Cortex of kidney (tissue), 1 donor: ENCODE measurements at places on chromosomes 2 and 18.

GRCh38 chr18:38551881-38552280 lies 986.3 kb upstream of the CELF4 start:
- DNase-seq, result no peak

GRCh38 chr2:98709535-98709934 lies 21.4 kb downstream of the MGAT4A start:
- DNase-seq, result no peak

- no peak for DNase-seq
Measured at GRCh38 chr2:165456027-165456426, 13.5 kb upstream of the CSRNP3 start.

DNA sequence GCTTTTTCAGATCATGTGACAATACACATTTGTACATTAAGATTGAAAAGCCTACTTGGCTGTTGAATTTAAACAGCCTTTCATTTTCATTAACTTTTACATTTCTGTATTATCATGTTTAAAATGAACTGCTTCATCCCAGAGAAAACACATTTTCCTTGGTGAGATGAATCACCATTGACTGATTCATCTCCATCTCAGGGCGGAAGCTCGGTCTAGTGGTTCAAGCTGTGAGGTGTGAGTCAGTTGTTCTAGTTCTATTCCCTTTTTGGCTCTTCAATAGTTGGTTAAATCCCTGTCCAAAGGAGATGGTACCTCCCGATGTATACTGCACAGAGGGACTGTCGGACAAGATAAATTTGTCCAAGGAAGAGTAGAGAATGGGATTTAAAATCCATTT lies 189.7 kb downstream of the ADCYAP1 start:
- DNase-seq, result no peak

- no peak for DNase-seq
Measured at GRCh38 chr2:6449343-6449742, 416.4 kb downstream of the CMPK2 start.

GRCh38 chr2:108220191-108220590 lies 19.6 kb upstream of the SULT1C3 start:
- no peak for DNase-seq

GRCh38 chr2:8506746-8507145 lies 175.1 kb upstream of the ID2 start:
- DNase-seq, result no peak
